Fibroblast of pulmonary artery (primary cell): ENCODE measurements at places on chromosomes 11 and 22.
A peak's percentile ranks its signal among the peaks of the same experiment; 100 is the strongest.

DNA sequence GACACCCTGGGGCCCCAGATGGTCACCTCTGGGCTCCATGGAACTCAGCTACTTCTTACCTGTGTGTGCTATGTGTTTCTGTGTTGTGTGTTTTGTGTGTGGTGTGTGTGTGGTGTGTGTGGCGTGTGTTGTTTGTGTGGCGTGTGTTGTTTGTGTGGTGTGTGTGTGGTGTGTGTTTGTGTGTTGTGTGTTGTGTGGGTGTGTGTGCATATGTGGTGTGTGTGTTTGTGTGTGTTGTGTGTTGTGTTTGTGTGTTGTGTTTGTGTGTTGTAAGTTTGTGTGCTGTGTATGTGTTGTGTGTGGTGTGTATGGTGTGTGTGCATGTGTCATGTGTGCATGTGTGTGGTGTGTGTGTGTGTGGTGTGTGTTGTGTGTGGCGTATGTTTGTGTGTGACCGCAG, 3.8 kb upstream of the WNT7B start:
- DNase-seq: no peak

DNA sequence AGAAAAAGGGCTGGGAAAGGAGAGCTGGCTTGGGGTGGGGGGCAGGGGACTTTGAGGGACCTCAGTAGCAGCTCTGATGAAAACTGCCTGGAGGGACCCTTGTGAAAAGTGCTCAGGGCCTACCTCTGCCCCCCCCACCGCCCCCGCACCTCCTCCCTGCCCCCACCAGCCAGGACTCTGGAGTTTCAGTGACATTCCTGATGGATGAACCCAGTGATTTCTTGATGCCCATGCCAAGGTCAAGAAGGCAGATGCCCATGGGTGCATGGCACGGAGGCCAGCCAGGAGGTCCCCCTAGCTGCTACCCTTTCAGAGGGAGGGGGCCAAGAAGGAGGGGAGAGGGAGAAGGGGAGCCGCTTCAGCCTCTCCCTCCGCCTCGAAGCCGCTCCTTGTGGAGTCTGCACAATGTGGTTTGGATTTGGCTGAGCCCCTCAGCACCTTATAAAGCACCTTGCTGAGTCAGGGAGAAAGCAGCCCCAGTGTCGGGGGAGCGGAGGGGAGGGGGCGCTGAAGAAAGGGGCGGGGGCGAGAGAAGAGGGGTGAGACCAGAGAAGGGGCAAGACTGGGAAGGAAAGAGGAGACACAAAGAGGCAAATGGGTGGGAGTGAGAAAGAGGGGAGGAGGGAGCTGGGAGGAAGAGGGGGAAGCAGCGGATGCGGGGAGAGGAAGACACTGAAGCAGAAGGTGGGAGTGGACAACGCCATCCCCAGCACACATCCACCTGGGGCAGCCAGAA, 2.1 kb upstream of the CLCF1 start:
- DNase-seq: no peak

DNA sequence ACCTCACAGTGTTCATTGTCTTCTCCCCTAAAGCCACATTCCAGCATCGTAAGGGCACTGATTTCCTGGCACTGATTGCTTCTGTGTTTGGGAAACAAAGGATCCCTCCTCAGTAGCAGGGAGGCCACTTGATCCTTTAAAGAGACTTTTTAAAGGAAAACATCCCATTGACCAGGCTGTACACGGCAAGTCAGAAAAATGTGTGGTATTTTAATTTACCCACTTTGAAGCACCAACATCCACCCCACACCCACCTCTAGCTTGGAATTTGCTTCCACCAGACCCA, 364.9 kb downstream of the SHANK2 start:
- DNase-seq: no peak

DNA sequence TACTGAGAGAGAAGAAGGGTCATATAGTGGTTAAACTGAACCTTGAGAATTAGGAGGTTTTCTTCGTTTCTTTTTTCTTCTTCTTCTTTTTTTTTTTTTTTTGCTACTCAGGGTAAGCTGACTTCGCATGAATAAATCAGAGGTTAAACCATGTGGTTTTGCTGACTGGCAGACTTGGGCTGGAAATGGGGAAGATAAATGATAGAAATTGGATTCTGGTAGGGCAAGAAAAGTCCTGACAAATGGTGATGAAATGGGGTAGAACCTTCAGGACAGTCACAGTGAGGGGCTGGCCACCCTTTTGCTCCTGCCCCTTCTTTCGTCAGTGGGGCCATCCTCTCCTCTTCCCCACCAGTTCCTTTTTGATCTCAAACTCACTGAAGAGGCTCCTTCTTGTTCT, 1.6 kb upstream of the SWAP70 start:
- DNase-seq: no peak

DNA sequence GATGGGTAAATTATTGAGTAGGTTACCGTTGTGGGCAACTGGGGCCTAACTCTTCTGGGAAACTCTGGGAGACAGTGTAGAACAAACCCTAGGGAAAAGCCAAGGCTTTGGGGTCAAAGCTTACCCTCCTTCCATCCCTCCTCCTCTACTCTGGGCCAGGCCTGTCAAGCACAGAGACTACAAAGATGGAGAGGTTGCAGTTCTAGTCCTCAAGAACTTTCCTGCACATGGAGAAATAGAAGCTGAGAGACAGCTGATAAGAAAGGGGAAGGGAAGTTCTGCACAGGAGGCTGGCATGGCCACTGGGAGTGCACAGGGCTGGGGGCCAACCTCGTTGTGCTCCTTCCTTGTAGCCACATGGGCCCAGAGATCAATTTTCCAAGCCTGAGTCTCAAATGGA, 67.2 kb upstream of the ALX4 start:
- no peak for DNase-seq

GRCh38 chr11:20056109-20056949, 103.9 kb downstream of the DBX1 start:
- DNase-seq: no peak

GRCh38 chr11:8068605-8069221, 12.3 kb upstream of the TUB start:
- DNase-seq: peak; percentile 77

DNA sequence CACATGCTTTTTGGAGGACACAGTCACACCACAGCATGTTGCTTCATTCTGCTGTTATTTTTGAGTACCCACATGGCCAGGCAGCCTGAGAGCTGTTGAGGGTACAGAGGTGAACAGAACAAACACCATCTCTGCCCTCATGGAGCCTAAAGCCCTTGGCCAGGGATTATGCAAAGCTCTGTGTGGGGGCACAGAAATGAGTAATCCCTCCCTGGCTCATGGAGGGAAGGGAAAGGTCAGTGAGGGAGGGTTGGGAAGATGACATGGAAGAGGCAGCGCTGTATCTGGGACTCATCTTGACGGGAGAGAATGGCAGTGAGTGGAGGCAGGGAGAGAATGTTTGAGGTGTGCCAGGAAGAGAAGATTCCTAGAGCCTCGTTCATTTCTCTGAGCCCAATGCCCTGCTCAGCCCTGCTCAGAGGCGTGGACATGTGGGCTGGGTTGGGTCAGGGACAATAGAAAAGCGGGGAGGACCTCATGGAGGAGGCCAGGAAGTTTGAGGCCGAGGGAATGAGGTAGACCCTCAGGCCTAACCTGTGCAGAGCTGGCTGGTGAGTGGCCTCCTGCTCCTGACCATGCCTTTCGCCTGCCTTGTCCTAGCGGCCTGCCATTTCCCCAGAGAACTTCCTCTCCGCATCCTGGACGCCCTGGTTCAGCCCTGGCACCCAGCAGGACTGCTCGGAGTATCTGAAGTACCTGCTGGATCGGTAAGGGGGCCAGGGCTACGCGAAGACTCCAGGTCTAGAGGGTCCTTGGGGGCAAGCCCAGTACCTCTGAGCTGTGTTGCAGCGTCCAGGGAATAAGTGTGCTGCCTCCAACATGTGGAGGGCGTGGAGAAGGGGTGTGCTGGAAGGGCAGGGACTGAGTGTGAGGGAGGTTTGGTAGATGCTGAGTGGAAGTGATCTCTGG, 19.8 kb downstream of the USP35 start:
- peak; percentile 28 for DNase-seq

GRCh38 chr11:10599388-10600175, 31.1 kb upstream of the LYVE1 start:
- peak; percentile 58 for DNase-seq

GRCh38 chr11:93288767-93289166, 41.8 kb upstream of the DEUP1 start:
- DNase-seq: no peak
